ENCODE measurements at places on chromosomes 2 and 18.

DNA sequence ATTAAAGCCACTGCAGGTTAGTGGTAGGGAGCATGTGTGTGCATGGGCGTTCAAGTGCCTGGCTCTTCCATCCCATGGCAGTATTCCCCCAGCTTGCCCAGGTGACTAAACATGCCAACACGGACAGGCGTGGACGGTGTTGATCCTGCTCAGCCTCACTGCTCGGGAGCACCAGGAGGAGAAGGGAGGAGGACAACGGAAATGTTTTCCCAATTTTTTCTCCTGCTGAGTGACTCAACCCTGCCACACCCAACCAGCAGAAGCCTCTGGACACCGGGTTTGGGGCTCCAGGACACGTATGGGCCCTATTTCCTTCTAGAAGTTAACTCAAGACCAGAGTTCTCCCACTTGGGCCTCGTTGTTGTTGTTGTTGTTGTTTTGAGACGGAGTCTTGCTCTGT, 139.1 kb downstream of the CYP26B1 start:
- no peak for DNase-seq

GRCh38 chr2:130341562-130342019, 1.1 kb upstream of the IMP4 start:
- DNase-seq, result no peak

DNA sequence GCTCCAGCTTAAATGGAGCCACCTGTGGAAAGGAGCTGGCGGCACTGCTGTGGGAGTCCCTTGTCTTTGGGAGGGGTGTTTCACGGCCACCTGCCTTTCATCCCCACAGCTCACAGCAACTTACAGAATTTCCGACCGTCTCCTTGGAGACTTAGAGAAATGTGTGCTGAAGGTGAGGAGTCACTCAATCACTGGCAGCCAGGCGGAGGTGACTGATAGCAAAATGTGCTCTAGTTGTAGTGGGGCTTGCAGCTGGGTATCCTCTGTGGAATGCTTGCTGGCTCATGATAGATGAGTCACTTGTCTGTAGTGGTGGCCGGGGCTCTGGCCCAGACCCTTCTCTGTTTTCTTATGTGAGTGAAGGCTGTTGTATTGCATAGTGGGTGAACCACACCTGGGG, 110.7 kb downstream of the SH3RF3 start:
- DNase-seq, result no peak

GRCh38 chr2:59206361-59206760, 965.2 kb upstream of the FANCL start:
- DNase-seq, result no peak

DNA sequence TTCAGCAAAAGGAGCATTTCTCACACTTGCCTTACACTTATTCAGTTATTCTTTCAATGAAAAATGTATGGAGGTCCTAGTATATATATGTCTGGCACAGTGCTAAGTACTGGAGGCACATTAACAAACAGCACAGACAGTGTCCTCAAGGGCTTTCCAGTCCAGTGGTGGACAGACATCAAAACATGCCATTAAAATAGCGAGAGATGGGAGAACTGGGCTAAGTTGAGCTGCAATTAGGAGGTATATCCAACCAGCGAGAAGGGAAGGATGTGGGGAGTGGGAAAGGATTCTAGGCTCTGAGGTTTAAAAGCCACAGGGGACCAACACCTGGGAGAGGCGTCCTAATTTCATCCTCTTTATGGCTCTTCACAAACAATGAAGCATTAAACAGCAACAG, 127.5 kb upstream of the TTC39C start:
- peak; percentile 91 for DNase-seq

DNA sequence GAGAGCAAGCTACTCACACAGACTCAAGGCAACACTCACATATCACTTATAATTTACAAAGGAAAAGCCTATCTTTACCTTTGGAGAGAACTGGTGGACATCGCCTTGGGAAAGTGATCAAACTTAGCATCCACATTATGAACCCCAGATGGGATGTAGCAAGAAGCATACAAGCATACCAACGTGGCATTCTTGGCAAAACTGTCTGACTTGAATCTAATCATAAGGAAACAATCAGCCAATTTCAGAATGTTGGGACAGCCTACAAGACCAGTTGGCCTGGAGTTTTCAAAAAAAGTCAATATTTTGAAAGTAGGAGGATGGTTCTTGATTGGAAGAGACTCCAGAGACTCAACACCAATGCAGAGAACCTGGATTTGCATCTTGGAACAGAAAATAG, 79.1 kb upstream of the PMAIP1 start:
- DNase-seq, result no peak

GRCh38 chr18:29496152-29496680, 1319.3 kb upstream of the CDH2 start:
- no peak for DNase-seq

DNA sequence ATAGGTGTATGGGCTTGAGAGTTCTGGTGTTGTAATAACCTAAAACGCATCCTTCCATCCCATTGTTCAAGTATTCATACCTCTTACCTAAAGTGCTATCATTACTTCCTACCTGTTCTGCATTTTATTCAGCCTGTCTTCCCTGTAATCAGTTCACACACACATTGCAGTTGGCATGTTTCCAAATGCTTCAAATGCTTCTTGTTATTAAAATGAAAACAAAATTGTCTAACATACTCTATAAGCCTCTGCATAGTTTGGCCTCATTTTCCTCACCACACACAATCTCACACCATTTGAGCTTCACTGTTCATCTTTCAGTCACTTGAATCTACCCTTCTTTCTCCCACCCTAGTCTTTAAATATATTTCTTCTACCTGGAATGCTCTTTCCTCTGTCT, 1178.2 kb upstream of the NRXN1 start:
- DNase-seq, result no peak

Measured in NCI-H2081 treated with DMSO at 0.1 percent for 48 hours (cell line).